Glomerular endothelial cell (primary cell): ENCODE measurements at places on chromosomes 7 and 10. TPM values are rescaled to one million over a fixed set of nuclear protein-coding genes. Genes with fewer than 3 reads are reported as not detected.
A peak's percentile ranks its signal among the peaks of the same experiment; 100 is the strongest.

PLAC9 gene
- total RNA-seq = 0.93 TPM in 1 of 2 replicates, not detected in the other

IKZF5 gene
- total RNA-seq = 3.1 and 9.0 TPM in 2 replicates

BAIAP2L1 gene
- total RNA-seq = 5.1 and 6.4 TPM in 2 replicates

ELOVL3 gene
- not detected in 2 replicates for total RNA-seq

NUTM2E gene
- total RNA-seq = 0.19 and 0.23 TPM in 2 replicates

GHRHR gene
- total RNA-seq = not detected in 2 replicates

AEBP1 gene
- 12.1 and 40.8 TPM in 2 replicates for total RNA-seq

SPDYE1 gene
- total RNA-seq = not detected in 2 replicates

TFEC gene
- 9.7 and 13.6 TPM in 2 replicates for total RNA-seq

DNA sequence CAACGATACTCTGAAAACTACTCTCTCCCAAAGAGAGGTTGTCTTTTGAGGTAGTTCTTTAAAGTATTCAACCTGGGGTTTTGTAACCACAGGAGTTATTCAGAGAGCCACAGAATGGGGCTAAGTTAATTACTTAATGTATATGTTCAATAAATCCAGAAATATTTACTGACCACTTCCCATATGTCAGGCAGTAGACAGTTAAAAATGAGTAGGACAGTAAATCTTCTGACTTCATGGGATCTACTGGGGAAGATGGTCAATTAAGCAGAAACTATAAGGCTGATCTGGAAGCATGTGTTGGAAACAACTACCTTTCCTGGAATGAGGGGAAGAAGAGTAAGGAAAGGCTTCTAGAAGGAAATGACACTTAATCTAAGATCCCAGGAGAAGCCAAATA is 167.7 kb downstream of the MAGI2 start:
- no peak for DNase-seq

DNA sequence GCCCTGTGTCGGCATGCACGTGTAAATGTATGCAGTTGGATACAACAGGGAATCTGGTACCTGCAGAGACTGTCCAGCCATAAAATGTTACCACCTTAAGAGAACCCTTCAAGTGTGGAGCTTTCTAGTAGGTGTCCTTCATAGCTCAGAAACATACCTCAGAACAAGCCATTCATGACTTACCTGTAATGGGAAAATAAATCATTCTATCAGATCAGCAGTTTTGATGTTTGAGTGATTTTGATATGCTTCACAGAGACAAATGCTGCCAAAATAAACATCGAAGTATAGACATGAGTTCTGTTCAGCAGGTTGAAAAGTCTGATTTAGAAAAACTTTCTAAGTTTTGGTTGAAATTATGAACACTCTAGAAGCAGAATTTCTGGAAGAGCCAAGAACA is 33.5 kb upstream of the UMAD1 start:
- DNase-seq = no peak

- no peak for DNase-seq
Observed at GRCh38 chr10:125227546-125227945, 67.2 kb upstream of the CTBP2 start.

GRCh38 chr7:64768824-64769223 is 25.4 kb upstream of the ZNF138 start:
- no peak for DNase-seq

GRCh38 chr10:125521721-125522680 is 161.0 kb downstream of the TEX36 start:
- DNase-seq = no peak

DNA sequence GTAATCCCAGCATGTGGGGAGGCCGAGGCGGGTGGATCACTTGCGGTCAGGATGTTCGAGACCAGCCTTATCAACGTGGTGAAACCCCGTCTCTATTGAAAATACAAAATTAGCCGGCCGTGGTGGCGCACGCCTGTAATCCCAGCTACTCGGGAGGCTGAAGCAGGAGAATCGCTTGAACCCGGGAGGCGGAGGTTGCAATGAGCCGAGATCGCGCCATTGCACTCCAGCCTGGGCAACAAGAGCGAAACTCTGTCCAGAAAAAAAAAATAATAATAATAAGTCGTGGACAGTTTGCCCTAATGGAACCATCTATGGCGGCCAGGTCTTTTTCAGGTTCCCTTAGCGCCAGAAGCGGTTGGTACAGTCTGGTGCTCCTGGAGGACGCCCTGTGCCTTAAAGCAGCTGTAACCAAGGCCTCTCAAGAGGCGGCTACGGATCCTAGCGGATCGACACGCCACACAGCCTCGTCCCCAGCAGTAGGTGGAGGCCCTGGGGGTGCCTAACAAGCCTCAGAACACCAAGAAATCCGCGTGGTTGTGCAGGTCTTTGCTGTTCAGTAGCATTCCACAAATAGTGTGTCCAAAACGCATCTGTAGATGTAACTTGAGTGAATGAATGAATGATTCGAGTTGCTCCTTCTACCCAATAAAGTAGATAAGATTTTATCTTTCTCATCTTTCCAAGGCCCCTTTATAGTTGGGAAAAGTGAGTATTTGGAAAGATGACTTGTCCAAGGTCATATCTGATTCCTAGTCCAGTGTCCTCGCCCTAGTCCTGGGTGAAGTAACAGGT is 982 bp downstream of the PGAM1 start:
- no peak for DNase-seq

DNA sequence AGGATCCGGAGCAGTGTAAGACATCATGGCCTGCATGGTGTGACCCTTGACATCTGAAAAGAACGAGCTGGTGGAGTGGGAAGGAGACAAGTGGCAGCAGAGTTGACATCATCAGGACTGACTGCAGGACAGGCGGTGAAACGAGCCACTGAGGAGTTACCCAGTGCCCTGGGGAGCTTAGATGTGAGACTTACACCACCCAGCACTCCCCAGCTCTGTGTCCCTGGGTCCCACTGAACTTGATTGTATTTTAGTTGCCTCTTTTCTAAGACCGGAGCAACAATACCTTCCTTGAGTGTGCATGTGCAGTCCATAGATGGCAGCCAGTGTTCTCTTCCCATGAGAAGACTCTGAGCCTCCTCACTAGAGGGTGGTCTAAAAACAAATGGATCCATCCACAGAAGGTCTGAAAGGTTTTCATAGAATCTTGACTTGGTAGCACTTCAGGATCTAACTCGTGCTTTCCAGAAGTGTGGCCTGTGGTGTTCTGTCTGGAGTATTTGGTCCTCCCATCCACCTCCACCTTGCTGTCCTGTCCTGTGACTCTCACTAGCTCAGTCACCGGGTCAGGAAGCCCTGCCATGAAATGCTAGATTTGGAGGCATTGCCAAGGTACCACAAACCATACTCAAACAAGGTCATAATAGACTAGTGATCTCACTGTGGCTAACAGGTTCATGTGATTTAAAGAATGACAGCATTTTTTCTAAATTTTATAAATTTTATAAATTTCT is 59.0 kb downstream of the IKZF1 start:
- no peak for DNase-seq

DNA sequence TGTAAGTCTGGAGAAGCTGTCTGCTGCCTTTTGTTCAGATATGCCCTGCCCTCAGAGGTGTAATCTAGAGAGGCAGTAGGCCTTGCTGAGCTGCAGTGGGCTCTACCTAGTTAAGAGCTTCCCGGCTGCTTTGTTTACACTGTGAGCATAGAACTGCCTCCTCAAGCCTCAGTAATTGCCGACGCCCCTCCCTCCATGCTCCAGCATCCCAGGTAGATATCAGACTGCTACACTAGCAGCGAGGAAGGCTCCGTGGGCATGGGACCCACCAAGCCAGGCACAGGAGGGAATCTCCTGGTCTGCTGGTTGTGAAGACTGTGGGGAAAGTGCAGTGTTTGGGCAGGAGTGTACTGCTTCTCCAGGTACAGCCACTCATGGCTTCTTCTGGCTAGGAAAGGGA is 26.4 kb upstream of the CXCL12 start:
- no peak for DNase-seq

GRCh38 chr10:91557651-91558111 is 75.2 kb downstream of the PPP1R3C start:
- no peak for DNase-seq

GRCh38 chr7:158362001-158362400 is 225.6 kb downstream of the PTPRN2 start:
- no peak for DNase-seq

- no peak for DNase-seq
Observed at GRCh38 chr7:109215341-109215740, 645.7 kb downstream of the DNAJB9 start.

GRCh38 chr7:131431289-131431688 is 103.6 kb downstream of the MKLN1 start:
- DNase-seq = no peak

DNA sequence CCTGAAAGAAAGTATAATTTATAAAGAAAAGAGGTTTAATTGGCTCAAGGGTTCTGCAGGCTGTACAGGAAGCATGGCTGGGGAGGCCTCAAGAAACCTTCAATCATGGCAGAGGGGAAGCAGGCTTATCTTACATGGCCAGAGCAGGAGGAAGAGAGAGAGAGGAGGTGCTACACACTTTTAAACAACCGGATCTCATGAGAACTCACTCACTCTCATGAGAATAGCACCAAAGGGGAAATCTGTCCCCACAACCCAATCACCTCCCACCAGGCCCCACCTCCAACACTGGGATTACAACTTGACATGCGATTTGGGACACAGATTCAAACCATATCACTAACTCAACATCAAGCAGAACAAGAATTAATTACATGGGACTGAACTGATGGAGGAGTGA is 6.9 kb upstream of the ZNF485 start:
- no peak for DNase-seq

- no peak for DNase-seq
Observed at GRCh38 chr10:129942936-129943715, 20.9 kb downstream of the EBF3 start.

DNA sequence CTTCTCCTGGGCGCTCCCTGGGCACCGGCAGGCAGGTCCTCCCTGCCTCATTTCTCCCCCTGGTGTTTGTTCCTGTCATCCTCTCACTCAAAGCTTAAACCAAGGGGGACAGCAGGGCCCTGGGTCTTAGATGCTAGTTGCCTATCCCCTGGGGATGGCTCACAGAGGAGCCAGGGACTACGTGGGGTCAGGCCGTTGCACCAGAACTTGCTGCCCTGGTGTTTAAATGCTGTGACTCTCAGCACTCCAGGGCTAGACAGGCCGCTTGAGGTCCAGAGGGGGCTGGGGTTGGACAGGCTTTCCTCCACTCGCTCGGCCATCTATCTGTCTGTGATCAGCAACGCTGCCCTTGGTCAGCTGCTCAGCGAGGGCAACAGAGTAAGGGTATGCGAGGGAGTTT is 340.3 kb downstream of the CXCL12 start:
- no peak for DNase-seq

DNA sequence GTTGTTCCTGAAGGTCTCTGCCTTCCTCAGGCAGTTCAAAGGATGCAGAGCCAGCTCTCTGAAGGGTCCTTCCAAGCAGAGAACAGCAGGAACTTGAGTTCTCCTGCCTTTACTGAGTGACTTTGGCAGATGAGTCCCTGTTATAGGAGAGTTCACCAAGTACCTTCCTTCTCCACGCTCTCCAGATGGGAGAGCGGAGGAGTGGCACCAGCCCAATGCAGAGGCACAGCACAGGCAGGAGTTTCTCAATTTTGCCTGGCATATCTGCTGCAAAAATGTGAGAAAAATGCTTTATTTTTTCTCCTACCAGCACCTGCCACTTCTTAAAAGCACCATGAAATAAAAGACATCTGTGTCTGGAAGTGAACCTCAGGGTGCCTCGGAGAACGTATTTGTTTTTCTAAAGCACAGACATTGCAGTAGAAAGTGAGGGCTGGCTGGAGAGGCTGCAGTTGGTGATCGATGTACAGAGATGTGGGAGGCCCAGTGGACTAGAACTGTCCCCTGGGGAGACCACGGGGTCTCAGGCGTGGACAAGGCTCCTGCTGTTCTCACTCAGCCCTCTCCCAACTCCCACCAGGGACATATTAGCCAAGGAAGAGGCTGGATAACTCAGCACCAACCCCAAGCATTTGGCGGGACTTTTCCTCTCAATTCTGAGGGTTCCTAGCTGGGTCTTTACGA is 174.5 kb downstream of the WDR37 start:
- no peak for DNase-seq

- DNase-seq = no peak
Observed at GRCh38 chr7:137870684-137871083, 23.9 kb upstream of the DGKI start.

GRCh38 chr10:77028042-77028441 is 609.6 kb downstream of the KCNMA1 start:
- DNase-seq = no peak

GRCh38 chr10:61063901-61064300 is 119.9 kb upstream of the RHOBTB1 start:
- peak; percentile 25 for DNase-seq

- no peak for DNase-seq
Observed at GRCh38 chr7:129213828-129214227, 11.0 kb upstream of the AHCYL2 start.

DNA sequence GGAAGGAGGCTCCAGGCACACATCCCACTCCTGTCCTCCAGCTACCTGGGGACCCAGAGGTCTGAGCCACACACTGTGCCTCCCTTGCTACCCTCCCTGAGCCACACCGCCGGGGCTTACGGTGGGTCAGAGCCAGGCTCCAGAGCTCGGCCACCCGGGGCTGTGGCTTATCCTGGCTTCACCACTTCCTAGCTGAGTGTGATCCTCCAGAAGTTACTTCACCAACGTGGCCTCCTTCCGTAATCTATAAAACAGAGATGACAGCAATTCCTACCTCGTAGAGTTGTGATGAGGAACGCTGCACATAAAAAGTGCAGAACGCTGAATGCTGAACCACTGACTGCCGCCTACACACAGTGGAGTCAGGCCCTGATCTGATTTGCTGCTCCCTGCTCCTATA is 285.0 kb downstream of the PRPF18 start:
- no peak for DNase-seq

DNA sequence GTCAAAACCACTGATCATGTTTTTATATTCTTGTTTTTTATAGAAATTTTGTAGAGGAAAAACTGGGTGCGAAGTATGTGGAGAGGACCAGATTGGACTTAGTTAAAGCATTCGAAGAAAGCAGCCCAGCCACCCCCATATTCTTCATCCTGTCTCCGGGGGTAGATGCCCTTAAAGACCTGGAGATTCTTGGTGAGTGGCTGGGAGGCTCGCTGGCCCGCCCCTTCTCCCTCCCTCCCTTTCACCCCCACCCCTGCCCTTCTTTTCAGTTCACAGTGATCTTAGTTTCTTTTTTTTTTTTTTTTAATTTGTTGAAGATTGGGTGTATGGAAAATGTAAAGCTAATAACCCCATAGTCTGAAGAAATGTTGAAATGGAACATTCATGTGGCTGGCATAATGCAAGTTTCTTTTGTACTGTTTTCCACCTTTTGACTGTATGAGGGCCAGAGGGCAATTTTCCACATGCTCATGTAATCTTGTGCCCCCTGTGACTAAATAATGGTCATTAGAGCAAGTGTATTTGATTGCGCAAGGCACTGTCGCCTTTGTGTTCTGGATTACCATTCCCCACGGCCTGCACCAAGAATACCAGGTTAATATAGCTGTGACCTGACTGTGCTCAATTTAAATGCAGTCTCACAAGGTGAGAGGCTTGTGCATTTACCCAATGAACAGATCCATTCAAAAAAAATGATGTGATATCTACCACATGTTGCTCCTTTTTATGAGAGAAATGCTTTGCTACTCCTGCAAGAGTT is 77.7 kb downstream of the CDCA7L start:
- DNase-seq = no peak

DNA sequence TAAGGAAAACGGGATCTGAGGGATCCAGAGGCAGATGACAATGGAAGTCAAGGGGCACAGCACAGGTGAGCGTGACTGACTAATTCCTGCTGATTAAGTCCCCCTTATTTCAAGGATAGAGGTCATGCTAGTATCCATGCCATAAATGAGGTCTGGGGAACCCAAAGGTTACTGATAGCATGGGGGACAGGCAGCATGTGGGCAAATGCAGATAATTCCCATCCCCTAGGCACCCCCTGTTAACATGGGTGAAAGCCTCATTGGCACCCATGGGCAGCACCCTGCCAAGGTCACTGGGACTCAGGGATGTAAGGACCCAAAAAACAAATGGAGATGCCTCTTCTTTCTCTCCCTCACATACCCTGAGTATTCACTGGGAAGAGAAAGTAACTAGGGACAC is 139.7 kb downstream of the WDR11 start:
- no peak for DNase-seq
